Stomach (tissue), 19 donors: ENCODE measurements at places on chromosomes 7 and 10. TPM values are rescaled to one million over a fixed set of nuclear protein-coding genes. Genes with fewer than 3 reads are reported as not detected.

The RBM20 gene
- not detected for polyA plus RNA-seq

The GIMAP7 gene
- polyA plus RNA-seq, result 9.0 TPM

The ASCC1 gene
- 8.4 TPM for polyA plus RNA-seq

The CHAT gene
- not detected for polyA plus RNA-seq

The FAM20C gene
- 19.1 TPM for polyA plus RNA-seq

The HSPB1 gene
- 2,297 TPM for polyA plus RNA-seq

The LANCL2 gene
- 21.4 TPM for polyA plus RNA-seq

The NRAP gene
- 0.03 TPM for polyA plus RNA-seq

The PDIA4 gene
- polyA plus RNA-seq, result 55.0 TPM

The FZD8 gene
- 2.4 TPM for polyA plus RNA-seq

The KIAA1217 gene
- polyA plus RNA-seq, result 6.2 TPM

The LBX1 gene
- polyA plus RNA-seq, result not detected

The DNA2 gene
- polyA plus RNA-seq, result 0.50 TPM

The ZNF138 gene
- 4.5 TPM for polyA plus RNA-seq

The SPDYE1 gene
- not detected for polyA plus RNA-seq
